Right renal cortex interstitium (tissue), 3 donors: ENCODE measurements at places on chromosomes 2 and 18.

DNA sequence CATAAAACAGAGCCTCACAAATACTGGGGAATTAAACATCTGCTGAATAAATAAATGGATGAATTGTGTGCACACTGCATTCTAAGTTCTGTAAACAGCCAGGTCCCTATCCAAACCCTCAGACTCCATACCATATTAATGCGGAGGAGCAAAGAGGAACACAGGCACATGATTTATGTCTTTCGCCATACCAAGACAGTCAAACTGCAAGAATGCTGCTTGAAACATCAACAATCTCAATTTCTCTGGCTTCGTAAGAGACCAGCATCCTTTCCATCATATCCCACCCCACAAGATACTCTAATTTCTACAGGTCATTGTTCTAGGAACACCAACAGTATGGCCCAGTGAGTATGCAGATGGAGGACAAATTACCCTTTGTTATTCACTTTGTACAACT is 15.0 kb downstream of the KANSL3 start:
- no peak for DNase-seq

DNA sequence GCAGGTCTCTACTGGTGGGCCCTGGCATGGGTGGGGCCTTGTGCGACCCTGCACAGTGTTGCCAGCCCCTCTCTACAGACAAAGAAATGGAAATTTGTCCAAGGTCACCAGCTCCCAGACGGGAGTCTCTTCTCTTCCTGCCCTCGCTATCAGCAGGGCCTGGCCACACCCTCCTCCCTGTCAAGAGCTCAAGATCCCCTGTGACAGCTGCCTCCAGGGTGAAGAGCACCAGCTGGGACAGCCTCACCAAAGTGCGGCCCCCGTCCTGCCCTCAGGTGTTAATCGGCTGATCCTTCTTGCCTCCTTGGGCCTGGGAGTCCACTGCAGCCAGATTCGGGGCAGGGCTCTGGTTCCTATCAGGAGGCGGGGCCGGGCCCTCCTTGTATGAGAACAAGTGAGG is 259.1 kb downstream of the TWIST2 start:
- no peak for DNase-seq

DNA sequence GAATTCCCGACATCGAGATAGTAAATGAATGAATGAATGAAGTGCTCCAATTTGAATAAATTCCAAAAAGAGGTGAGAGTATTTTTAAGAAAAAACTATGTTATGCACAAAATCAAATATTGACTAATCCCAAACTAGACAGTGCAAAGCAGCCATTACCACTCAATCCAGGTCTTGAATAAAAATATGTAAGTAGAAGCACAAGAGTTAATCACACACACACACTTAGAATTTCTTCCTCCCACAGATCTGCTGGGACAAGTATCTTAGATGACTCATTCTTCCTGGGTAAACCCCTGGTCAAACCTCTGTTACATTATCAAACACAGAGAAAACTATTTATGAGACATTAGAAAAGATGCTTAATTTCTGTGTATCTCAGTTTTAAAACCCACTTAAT is 102.0 kb downstream of the PLA2R1 start:
- DNase-seq: no peak

GRCh38 chr2:177715771-177716170 is 323.2 kb downstream of the AGPS start:
- DNase-seq: no peak
